Stimulated activated CD4-positive, alpha-beta T cell treated with anti-CD3 and anti-CD28 coated beads, Interleukin-15, amount 100 ng/mL, for 1 hour (primary cell): ENCODE measurements at places on chromosomes 6 and 20.
A peak's percentile ranks its signal among the peaks of the same experiment; 100 is the strongest.

- DNase-seq, result peak; percentile 56
Measured at GRCh38 chr20:63434599-63435378, 37.7 kb downstream of the KCNQ2 start.

- no peak for DNase-seq
Measured at GRCh38 chr6:20584100-20584731, 50.0 kb downstream of the CDKAL1 start.

- DNase-seq, result no peak
Measured at GRCh38 chr20:8036771-8037170, 17.2 kb upstream of the TMX4 start.

DNA sequence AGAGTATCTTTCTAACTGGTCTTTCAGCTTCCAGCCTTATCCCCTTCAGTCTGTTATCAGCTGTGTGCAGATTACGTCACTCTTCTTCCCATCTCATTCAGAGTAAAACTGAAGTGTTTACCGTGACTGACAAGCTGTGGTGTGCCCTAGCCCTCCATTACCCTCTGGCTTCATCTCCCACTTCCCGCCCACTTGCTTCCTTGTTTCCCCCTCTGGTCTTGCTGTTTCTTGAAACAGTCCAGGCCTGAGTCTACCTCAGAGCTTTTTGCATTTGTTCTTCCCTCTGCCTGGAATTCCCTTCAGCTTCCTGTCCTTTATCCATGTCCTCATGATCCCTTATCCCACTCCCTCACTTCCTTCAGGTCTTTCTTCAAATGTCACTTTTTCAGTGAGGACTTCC is 66.9 kb downstream of the CARMIL1 start:
- no peak for DNase-seq

DNA sequence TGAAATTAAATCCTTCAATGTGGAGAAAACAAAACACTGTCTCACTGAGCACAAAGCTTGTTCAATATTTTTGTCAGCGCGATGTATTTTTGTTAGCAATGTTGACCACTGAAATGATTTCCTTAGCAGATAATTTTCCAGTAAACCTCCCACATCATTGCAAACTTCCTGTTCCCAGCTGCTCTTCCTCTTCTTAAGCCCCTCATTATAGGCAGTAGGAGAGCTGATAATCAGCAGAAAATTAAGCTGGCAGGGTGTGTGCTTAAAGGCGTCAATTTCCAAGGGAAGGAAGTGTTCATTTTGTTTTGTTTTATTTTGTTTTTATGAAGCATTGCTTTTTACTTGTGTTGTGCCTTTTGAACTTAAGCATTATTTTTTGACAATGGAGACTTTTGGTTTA is 29.1 kb upstream of the TMEM14A start:
- DNase-seq, result no peak

GRCh38 chr20:52926505-52926904 is 45.7 kb upstream of the TSHZ2 start:
- DNase-seq, result no peak

DNA sequence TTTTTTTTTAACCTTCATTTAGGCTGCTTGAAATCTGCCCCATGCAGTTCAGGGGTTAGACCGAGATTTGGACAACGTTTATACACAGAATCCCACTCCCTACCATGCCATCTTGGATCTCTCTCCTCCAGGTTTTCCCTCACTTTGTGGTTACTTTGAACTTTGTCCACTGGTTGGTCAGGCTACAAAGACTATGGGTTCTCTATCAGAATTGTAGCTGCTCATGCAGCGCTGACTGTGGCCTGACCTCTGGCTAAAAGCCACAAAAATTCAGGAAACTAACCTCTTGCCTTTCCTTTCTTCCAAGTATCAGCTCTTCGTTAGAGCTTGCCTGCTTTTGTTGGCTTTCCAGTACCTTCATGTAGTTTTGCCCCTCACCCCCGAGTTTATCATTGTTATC is 44.9 kb upstream of the KCNG1 start:
- DNase-seq, result no peak

DNA sequence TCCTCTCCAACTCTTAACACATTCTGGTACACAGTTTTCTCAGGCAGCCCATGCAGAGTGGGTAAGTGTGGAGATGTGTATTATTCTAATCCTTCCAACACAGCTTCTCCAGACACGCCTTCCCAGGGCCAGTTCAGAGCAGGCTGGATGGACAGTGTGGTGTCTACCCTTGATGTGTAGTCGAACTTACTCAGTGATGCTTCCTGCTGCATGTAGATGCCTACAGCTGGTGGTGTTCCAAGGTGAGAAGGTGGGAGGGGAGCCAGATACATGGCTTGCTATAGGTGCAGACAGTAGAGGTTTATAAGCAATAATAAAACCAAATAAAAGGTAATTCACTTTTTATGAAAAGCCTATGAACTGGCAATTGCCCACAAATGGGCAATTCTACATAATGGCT is 104.0 kb downstream of the QRSL1 start:
- no peak for DNase-seq

DNA sequence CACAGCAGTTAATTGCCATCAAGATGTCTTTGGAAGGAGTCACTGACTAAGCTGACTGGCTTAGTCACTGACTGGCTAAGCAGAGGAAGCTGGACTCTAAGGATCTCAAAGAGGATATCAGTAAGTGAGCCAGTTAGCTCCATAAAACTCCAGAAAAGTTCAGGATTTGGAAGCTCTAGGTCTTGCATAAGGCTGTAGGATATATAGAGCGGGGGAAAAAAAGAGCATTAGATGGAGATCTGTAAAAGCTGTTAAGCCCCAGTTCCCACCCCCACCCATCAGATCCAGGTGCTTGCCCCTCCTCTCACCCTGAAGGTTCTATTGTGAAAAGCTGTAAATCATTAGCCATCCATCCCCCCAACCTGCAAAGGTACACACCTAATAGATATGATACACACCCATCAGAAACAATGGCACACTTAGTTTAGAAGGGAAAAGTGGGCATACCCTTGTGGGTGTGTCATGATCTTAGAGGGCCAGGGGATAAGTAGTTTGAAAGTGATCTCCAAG is 32.2 kb downstream of the CARMIL1 start:
- no peak for DNase-seq
